Dorsolateral prefrontal cortex (tissue), 122 donors: ENCODE measurements at places on chromosomes 3 and 15. TPM values are rescaled to one million over a fixed set of nuclear protein-coding genes. Genes with fewer than 3 reads are reported as not detected.

DNA sequence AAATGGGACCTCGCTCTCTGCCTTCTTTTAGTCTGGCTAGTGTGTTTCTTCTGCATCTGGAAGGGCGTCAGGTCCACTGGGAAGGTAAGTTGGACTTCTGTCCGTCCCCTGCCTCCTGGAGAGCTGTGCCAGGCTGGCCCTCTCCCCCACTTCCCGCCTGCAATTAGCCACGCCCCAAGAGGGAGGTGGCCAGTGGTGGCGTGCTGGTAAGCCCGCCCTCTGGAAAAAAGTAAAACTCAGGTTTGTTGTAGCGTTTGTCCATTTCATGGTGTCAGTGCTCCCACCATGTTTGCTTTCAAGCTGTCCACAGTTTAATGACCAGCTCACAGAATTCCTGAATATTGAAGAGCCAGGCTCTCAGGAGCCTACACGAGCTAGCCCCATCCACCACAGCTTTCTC is 55.6 kb downstream of the SLC6A6 start:
- no peak for DNase-seq

GRCh38 chr15:74775132-74775562 is 6.7 kb upstream of the CSK start:
- no peak for DNase-seq

DNA sequence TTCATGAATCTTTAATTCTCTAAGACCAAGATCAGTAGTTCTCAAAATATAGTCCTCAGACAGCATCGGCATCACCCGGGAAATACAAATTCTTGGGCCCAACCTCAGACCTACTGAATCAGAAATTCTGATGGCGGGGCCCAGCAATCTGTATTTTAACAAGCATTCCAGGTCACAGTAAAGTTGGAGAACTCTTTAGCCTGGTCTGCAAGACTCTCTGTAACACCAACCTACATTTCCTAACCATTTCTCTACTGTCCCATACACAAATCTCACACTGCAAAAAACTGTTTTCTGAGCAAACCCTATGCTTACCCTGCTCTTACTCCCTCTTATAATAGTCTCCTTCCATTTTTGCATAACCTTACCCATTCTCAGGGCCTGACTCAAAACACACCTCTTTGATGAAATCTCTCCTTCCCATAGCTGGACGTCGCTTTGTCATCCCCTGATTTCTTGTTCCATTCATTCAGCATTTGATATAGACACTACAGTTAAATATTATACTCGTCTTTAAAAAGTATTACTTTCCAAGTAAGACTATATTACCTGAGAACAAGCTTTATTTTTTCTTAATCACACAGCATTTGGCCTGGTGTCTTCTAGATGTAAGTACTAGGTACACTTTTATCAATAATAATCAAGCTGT is 83.3 kb upstream of the MYO5C start:
- no peak for DNase-seq

DNA sequence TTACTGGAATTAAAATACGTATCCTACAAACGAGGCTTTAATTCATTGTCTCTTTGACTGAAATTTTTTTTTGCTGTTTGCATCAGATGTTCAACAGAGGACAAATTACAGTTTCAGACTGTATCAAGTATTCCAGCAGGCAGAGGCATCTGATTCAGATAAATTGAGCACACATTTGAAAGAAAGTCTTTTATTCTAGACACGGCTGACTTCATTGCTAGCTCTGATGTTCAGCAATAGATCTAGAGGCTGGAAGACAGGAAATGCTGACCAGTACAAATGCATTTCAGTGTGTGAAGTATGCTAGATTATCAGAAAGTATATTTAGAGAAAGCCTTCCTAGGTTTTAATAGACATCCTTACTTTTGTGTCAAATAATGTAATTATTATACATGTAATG is 472.2 kb downstream of the NLGN1 start:
- no peak for DNase-seq

The CYP1A2 gene
- not detected for total RNA-seq

- no peak for DNase-seq
Observed at GRCh38 chr3:60160822-60161748, 1090.2 kb downstream of the FHIT start.

The GLDN gene
- 42.3 TPM for total RNA-seq

DNA sequence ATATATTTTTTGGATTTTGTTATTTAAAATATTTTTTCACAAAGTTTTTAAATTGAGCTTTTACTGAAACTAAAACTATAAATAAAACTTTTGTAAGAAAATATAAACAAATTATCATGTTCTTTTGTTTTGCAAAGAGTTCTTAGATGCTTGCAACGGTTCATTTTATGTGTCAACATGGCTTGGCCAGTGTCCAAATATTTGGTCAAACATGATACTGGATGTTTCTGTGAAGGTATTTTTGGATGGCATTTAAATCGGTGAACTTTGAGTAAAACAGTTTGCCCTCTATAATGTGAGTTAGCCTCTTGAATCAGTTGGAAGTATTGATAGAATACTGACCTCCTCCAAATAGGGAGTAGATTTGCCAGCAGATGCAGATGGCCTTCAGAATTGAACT is 612.6 kb upstream of the NECTIN3 start:
- no peak for DNase-seq

The PLA1A gene
- total RNA-seq = 7.9 TPM

DNA sequence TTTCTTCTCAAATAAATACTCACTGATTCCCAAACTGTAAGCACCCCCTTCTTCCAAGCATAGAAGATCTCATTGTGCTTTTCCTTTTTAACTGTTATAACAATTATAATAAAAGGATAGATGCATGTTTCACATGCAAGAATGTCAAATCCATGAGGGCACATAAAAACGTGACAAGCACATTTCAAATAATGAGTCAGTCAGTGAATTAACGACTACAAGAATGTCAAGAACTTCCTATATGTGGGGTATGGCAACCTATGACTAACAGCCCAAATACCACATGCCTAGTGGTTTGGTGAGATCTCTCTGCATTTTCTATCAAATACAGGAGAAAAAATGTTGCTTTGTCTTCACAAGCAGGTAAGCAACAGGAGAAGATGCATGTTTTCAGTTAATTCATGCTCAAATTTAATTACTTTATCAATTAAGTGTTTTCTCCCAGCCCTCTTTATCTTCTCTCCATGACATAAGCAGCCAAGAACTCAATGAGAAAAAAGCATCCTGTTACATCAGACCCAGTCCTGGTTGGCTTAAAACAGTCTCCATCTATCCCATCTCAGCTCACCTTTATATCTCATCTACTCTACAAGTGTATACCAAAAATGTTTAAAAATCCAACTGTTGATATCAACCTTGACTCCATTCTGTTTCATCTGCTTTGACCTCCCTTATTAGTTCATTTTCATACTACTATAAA is 181.5 kb upstream of the LMCD1 start:
- no peak for DNase-seq

The GRAMD2A gene
- 10.5 TPM for total RNA-seq

The EXD1 gene
- 0.23 TPM for total RNA-seq

- DNase-seq = no peak
Observed at GRCh38 chr15:68265674-68266073, 11.9 kb upstream of the FEM1B start.

GRCh38 chr15:76440441-76440840 is 103.9 kb downstream of the ISL2 start:
- DNase-seq = no peak

GRCh38 chr15:42544853-42545629 is 3.6 kb downstream of the LRRC57 start:
- no peak for DNase-seq

- DNase-seq = no peak
Observed at GRCh38 chr3:71710906-71711494, 14.2 kb downstream of the EIF4E3 start.

The CD96 gene
- not detected for total RNA-seq

The DLL4 gene
- total RNA-seq = 7.0 TPM

GRCh38 chr3:189758186-189758585 is 127.0 kb downstream of the TP63 start:
- no peak for DNase-seq

DNA sequence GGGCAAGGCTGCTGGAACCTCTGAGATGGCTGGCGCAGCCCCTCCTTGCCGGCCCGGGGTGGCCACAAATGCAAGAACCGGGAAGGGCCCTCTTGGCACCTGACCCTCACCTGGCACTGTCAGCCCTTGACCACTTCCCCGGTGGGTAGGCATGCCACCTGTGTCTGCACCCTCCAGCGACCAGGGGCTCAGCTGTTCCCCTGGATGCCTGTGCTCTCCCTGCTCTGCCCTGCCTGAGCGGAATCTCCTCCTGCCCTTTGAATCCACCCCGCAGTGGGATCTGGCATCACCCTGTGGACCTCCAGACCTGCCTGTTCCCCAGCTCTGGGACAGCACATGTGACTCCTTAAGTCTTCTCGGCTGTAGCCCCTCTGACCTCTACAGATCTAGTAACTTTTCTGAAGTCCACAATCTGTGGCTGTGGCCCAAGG is 26.1 kb upstream of the FGD5 start:
- peak; percentile 29 for DNase-seq

The SLC22A14 gene
- 2.5 TPM for total RNA-seq

- no peak for DNase-seq
Observed at GRCh38 chr15:27853624-27854455, 245.3 kb downstream of the OCA2 start.

The ATP10A gene
- total RNA-seq = 14.3 TPM

The HIGD2B gene
- not detected for total RNA-seq

- DNase-seq = no peak
Observed at GRCh38 chr3:32493437-32494414, 8.9 kb downstream of the CMTM6 start.

The SAMD7 gene
- not detected for total RNA-seq
